ENCODE measurements at places on chromosomes 6 and 20.

DNA sequence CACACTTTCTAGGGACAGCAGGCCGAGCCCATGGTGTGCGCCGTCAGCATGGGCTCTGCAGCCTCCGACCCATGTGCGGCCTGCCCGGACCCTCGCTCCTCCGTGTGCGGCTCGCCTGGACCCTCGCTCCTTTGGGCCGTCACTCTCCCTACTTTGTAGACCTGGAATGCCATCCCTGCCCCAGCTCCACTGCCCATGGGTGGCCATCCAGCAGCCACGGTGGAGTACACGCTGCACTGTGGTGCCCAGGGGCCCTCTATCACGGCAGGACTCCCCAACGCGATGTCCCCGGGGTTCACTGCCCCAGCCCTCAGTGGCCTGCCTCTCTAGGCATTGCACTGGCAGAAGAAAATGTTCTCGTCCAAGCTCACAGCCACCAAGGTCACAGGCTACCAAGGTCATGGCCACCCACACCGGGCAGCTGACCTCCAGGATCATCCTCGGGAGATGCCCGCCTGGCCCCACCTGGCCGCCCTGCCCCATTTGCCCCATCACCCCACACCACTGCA is 24.1 kb upstream of the MRGBP start:
- DNase-seq, result peak; percentile 42

DNA sequence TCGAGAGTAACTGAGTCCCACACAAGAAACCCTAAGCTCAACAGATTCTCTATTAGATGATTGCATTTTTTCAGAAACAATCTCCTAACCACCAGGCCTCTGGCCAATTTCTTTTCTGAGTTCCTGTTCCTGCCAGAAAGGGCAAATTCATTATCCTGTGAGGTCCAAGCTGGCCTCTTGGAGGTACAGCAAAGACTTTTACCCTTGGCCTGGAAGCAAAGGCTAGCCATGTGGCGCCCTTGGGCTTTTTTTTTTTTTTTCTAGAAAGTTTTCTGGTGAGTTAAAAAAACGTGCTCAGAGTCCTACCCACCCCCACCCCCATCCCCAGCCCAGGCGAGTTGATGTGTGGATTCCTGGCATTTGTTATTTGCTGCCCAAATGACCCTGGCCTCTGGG is 59.0 kb upstream of the EEF1A1 start:
- DNase-seq, result peak; percentile 30

DNA sequence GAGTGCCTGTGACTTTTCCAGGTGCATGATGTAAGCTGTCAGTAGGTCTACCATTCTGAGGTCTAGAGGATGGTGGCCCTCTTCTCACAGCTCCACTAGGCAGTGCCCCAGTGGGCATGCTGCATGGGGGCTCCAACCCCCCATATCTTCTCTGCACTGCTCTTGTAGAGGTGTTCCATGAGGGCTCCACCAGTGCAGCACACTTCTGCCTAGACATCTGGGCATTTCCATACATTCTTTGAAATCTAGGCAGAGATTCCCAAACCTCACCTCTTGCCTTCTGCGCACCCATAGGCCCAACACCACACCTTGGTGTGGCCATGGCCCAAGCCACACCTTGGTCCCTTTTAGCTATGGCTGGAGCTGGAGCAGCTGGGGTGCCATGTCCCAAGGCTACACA is 66.3 kb downstream of the VTA1 start:
- DNase-seq, result no peak

DNA sequence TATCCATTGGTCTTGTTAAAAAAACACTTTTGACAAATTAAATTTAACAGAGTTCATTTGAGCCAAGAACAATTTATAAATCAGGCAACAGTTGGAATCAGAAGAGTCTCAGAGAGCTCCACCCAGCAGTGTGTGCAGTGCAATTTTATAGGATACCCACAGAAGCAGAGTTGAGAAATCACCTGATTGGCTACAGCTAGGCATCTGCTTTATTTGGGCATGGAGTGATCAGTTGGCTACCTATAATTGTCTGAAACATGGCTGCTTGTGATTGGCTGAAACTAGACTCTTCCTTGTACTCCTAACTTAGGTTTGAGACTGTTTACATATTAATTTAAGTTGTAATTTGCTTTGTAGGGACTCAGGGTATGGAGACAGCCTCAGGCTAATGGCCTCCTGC is 12.0 kb downstream of the PGK2 start:
- DNase-seq, result no peak

DNA sequence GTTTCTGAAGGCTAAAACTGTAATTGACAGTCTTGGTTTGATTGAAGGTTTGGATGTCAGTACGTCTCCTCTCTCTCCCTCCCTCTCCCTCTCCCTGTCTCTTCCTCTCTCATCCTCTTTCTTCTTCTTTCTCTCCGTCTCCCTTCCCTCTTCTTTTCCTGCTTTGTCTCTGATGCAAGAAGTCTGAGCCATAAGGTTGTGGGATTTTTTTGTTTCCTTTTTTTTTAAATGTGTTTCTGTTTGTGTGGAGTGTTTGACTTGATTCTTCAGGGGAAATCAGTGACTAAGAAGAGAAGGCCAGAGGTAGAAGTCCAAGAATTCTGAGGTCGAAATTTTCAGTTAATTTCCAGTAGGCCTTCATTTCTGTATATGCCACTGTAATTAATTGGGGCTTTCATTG is 111.9 kb downstream of the FOXO3 start:
- DNase-seq, result no peak

- no peak for DNase-seq
Observed at GRCh38 chr6:155660251-155660977, 204.8 kb upstream of the NOX3 start.

GRCh38 chr6:150395388-150396009 is 26.7 kb downstream of the IYD start:
- DNase-seq, result no peak

GRCh38 chr6:160029525-160029924 is 60.6 kb downstream of the IGF2R start:
- no peak for DNase-seq

DNA sequence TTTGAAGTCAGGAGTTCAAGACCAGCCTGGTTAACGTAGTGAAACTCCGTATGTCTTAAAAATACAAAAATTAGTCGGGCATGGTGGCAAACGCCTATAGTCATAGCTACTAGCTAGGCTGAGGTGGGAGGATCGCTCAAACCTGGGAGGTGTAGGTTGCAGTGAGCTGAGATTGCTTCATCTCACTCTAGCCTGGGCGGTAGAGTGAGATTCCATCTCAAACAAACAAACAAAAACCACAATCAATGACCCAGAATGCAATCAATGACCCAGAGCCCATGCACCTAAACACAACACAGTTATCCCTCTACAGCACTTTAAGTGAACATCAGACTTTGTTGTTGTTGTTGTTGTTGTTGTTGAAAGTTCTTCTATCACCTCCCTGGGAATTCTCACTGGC is 77.9 kb downstream of the MYB start:
- no peak for DNase-seq

GRCh38 chr6:113181164-113181563 is 676.0 kb upstream of the MARCKS start:
- DNase-seq, result no peak

GRCh38 chr20:37198932-37199660 is 19.7 kb upstream of the MROH8 start:
- DNase-seq, result peak; percentile 54

GRCh38 chr20:19987046-19987445 is 30.1 kb upstream of the NAA20 start:
- no peak for DNase-seq

DNA sequence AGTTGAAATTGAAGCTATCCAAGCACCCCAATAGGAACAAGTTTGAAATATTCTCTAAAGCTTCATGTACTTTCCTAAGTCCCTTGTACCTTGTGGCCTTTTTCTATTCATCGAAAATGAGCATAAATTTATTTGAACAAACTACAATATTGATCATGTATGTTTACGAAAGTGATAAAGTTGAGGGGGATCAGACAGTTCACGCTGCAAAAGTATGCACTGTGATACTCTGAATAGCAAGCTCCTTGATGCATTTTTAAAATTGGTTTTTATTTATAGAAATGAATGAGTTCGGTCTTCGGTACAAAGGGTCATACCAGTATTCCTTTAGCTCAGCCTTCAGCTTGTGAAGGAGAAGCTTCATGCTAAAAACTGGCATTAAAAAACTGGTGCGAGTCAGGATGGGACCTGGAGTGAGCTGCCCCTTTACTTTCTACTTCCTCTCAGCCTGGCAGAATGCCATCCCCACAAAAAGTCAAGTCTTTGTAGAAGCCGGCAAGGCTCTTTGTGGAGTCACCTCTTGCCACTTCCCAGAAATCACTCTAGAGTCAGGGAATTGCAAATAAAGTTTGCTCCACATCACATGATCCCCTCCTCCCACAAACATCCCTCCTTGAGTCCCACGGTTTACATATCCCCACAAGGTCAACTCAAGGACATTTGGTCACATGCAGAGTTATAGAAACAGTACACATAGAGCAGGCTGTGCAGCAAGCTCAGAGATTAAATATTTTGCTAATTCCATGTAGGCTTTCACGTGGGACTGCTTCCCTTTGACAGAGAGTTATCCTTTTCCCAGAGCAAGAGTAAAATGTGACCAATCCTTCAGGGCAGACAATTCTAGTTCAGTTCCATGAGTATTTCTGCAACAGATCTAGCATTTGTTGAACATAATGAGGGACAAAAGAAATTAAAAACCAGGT is 34.6 kb upstream of the ADGRF1 start:
- DNase-seq, result no peak

- DNase-seq, result no peak
Observed at GRCh38 chr6:42727627-42728026, 5.2 kb upstream of the PRPH2 start.

DNA sequence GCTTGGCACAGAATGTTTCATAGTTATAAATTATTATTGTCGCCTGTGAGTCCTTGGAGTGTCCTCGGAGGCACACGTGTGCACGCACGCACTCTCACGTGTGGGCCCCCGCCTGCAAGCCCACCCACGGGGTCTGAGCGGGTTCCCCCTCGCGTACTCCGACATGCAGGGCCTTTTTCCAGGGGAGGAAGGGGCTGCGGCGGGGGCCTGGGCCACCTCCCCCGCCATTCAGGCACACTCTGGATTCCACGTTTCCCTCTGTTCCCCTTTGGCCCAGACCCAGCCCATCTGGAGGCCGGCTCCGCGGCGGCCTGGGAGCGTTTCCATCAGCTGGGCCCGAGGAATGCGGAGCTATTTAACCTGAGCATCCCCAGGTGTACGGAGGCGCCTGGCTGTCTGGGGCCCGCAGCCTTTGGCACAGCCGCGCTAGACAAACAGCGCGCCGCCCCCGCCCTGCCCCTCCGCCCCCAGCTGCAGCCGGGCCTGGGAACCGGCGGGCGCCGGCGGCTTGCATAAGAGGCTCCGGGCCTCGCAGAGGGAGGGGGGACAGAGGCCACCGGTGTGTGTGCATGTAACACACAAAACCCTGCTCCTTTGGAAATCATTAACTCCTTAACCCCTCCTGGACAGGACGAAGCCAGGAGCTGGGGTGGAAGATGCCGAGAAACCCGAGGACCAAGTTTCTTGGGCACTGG is 3.3 kb downstream of the ID1 start:
- peak; percentile 84 for DNase-seq

- no peak for DNase-seq
Observed at GRCh38 chr6:131762984-131763383, 44.8 kb upstream of the ENPP1 start.

- DNase-seq, result no peak
Observed at GRCh38 chr6:7615611-7616383, 25.8 kb downstream of the SNRNP48 start.

GRCh38 chr6:159594750-159595117 is 98.3 kb downstream of the SOD2 start:
- DNase-seq, result no peak

DNA sequence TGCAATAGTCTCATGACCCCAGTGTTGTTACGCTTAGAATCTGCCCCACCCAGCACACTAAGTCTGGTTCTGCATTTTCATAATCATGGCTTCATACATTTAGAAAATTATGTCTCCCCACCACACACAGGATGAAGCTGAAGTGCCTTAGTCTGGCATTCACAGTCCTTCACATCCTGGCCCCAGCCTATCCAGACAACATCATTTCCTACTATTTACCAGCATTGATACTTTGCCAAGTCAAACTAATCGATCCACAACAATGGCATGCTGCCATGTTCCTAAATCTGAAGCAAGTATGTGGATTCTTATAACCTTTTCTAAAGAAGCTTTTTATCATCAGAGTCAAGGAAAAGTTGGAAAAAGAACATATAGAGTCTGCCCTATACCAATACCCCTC is 132.4 kb upstream of the FBXL4 start:
- DNase-seq, result no peak

GRCh38 chr20:20806121-20807095 is 94.0 kb upstream of the RALGAPA2 start:
- no peak for DNase-seq

- no peak for DNase-seq
Observed at GRCh38 chr20:33621717-33622400, 40.3 kb upstream of the C20orf144 start.

All from psoas muscle (tissue), 8 donors.